ENCODE measurements at places on chromosomes 7 and 10.

- no peak for DNase-seq
These were observed 177.9 kb downstream of the RNF133 start for GRCh38 chr7:122520971-122521555.

- DNase-seq, result no peak
These were observed 1.0 kb downstream of the INMT start for GRCh38 chr7:30752979-30753378.

GRCh38 chr10:90885176-90885575 lies 13.4 kb downstream of the RPP30 start:
- DNase-seq, result no peak

DNA sequence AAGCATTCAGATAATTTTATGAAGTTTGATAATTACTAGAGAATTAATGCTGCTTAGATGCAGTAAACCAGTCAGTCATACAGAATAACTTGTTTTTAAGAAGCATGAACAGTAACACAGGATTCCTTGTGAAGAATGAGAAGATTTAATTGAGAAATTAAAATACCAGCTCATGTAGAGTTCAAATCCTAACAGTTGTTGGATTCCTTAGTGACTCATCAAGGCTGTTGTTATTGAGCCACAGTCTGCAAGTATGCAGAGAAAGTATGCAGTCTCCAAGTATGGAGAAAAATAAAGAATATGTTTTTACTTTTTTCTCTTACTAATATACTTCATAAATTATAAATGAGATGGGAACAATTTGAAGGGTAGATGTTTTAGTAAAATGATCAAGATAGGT lies 30.2 kb upstream of the CYP26C1 start:
- no peak for DNase-seq

- DNase-seq, result peak; percentile 77
These were observed 4.9 kb downstream of the PRTFDC1 start for GRCh38 chr10:24947304-24948097.

- peak; percentile 61 for DNase-seq
These were observed 57.2 kb upstream of the ECHDC3 start for GRCh38 chr10:11684717-11685645.

GRCh38 chr10:11208243-11208642 lies 190.6 kb downstream of the CELF2 start:
- no peak for DNase-seq

DNA sequence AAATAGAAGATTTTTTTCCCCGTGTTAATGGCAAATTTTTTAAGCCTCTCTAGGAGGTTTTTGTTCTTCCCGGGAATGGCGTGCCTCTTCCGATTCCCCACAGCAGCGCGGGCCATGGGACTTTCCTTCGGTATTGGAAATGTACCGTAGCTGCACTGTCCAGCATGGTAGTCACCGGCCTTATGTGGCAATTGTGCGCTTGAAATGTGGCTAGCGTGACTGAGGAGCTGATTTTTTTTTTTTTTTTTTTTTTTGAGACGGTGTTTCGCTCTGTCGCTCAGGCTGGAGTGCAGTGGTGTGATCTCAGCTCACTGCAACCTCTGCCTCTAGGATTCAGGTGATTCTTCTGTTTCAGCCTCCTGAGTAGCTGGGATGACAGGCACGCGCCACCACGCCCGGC lies 938 bp upstream of the TCTN3 start:
- DNase-seq, result no peak

- DNase-seq, result peak; percentile 76
These were observed 44.5 kb downstream of the ICA1 start for GRCh38 chr7:8217200-8218068.

DNA sequence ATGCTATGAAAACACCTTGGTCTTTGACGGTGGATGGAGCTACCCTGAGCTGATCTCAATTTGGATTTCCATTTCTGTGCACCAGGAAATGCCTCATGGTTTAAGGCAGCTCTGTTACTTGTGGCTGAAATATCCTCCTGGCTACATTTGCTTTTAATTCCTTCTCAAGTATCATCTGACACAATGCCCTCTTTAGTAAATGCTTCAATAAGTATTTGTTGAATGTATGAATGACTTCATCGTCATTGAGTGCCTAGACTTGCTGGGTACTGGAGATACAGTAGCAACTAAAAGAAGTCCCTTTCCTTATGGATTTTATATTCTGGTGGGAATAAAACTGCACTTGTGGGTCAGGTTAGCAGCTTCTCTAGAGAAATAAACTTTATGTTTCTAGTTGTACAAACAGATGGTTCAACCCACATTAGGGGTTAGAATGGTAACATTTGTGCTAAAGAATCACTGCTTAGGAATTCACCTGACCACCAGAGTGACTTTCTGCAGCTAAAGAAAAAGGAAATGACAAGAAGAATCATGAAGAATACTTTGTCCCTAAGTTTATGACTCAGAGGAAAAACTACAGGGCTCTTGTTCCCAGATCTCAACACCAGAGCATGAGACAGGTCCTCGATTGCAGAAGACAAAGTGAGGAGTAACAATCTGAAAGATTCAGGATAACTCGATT lies 21.8 kb upstream of the SMNDC1 start:
- DNase-seq, result peak; percentile 15

DNA sequence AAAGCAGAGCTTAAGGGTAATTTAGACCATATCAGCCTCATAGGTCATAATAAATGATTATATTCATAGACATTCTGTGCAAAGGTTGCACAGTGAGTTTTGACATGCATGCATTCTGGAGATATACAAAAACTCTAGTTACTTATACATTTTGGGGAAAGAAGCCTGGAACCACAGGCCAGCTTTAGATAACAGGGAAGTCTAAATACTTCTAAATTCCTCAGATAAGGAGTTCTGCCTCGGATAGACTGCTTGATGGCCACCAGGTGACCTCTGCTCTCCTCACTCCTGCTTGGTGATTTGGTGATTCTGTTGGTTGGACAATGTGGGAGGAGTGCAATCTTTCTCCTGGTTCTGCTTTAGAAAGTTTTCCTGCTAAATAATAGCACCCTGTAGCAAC lies 77.9 kb downstream of the SGMS1 start:
- DNase-seq, result no peak

GRCh38 chr7:79489371-79489770 lies 35.9 kb upstream of the MAGI2 start:
- no peak for DNase-seq

All from activated CD4-positive, alpha-beta T cell treated with anti-CD3 and anti-CD28 coated beads, Interleukin-10, Interleukin-2, amounts not matched to agents 100 ng/mL and 50 ng/mL, durations not matched to agents 16 hours and 8 hours (primary cell).